Small intestine (tissue), 16 donors: ENCODE measurements at places on chromosomes 1 and 21. TPM values are rescaled to one million over a fixed set of nuclear protein-coding genes. Genes with fewer than 3 reads are reported as not detected.

The RPL11 gene
- polyA plus RNA-seq = 3,255 TPM

The BGLAP gene
- 0.48 TPM for polyA plus RNA-seq

The HAO2 gene
- polyA plus RNA-seq = 10.0 TPM

The HSD3B1 gene
- polyA plus RNA-seq = not detected

The FMO1 gene
- 236 TPM for polyA plus RNA-seq

The SCCPDH gene
- 35.1 TPM for polyA plus RNA-seq

The TSPAN2 gene
- not detected for polyA plus RNA-seq

DNA sequence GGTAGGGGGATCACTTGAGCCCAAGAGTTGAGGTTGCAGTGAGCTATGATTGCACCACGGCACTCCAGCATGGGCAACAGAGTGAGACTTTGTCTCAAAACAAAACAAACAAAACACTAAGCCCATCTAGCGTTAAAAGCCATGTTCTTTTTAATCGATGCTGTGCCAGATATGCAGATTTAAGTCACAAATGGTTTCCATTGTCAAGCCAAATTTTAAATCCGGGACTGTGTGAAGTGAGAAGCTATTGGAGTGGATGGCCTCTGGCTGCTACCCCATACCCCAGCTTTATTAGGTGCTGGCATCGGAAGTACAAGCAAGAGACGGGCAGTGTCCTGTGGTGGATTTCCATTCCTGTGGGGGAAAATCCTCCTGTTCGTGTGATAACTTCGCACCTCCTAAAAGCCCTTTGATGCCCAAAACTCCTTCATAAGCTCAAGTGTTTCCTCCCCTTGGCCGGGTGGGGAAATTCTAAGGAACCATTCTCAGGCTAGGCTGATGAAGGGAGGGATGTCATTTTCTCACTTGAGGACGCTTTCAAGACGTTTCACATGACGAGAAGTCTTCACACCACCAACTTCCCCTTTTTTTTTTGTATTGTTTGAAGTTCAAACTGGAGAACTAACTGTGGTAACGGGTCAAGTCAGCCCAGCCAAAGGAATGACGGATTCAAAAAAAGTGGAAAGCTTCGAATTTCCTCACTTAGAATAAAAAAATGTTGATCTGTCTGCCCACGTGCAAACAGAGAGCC is 140.8 kb downstream of the KAZN start:
- no peak overlapping the region for H3K4me3 ChIP-seq
- DNase-seq = no peak
- H3K27me3 ChIP-seq = no peaks in the 10 kb centered on the region
- no peak overlapping the region for H3K27ac ChIP-seq
- H3K4me1 ChIP-seq = no peaks in the 10 kb centered on the region

- DNase-seq = peak; percentile 45
- H3K27me3 ChIP-seq = no peaks in the 10 kb centered on the region
- H3K4me1 ChIP-seq = peaks cover 3% of the 10 kb centered on the region
- peak overlapping the region; percentile 64 for H3K4me3 ChIP-seq
- peak overlapping the region; percentile 76 for H3K27ac ChIP-seq
Measured at GRCh38 chr1:206470692-206471414, 577 bp downstream of the IKBKE start.

DNA sequence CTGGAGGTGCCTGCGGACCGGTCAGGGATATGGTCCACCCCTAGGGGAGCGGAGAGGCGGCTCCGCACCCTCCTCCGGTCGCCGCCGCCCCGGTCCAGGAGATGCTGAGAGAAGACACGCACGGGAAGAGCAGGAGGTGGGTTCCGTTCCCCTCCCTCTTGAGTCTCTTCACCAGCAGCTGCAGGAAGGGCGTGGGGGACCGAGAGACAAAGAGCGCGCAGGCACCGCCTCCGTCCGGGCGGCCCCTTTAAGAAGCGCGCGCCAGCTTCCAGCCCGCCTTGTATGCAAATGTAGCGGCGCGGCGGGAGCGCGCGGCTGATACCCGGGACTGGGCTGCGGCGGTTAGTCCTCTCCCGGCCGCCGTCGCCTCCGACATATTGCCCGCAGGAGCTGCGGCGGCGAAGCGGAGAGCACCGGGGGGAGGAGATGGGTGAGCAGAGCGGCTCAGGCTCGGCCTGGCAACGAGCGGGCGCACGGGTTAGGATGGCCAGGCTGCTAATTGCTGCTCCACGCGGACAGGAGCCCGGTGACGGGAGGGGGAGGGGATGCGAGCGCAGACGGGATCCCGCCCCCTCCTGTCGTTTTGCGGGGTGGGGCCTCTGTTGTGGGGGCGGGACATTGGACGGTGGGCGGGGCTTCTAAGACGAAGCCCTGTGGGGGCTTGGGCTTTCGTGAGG is at the start of gene TMEM39B:
Gene TMEM39B (plus strand): TSS at position 318 of the 677 bp plus-strand sequence. CDS start 109 bp downstream, at position 427.
- DNase-seq = peak; percentile 93
- H3K4me3 ChIP-seq = peak within 1 kb of the TSS; percentile 85
- no peaks in the 10 kb centered on the region for H3K27me3 ChIP-seq
- no peaks in the 10 kb centered on the region for H3K4me1 ChIP-seq

GRCh38 chr1:156279837-156280236 is 2.8 kb downstream of the SMG5 start:
- no peak for DNase-seq
- no peak overlapping the region for H3K4me3 ChIP-seq
- no peaks in the 10 kb centered on the region for H3K27me3 ChIP-seq

DNA sequence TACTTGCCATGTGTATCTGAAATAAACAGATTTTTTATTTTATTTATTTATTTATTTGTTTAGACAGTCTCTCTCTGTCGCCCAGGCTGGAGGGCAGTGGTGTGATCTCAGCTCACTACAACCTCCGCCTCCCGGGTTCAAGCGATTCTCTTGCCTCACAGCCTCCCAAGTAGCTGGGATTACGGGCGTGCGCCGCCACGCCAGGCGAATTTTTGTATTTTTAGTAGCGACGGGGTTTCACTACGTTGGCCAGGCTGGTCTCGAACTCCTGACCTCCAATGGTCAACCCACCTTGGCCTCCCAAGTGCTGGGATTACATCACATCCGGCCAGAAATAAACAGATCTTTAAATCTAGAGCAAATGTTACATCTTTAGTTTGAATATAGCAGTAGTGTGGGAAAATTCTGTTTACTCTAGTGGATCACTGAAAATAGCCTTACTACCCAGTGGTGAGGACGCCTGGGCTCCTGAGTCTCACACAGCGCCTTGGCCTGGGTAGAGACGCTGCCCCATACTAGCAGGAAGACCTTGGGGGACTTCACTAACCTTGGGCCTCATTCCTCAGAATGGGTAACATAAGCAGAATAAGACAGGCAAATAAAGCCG is 709 bp downstream of the GART start:
- no peak for DNase-seq
- no peaks in the 10 kb centered on the region for H3K27me3 ChIP-seq
- H3K4me3 ChIP-seq = peak overlapping the region; percentile 49
- H3K27ac ChIP-seq = peak overlapping the region; percentile 100

- DNase-seq = no peak
- no peaks in the 10 kb centered on the region for H3K4me1 ChIP-seq
- H3K27ac ChIP-seq = no peak overlapping the region
- no peak overlapping the region for H3K4me3 ChIP-seq
- peaks cover 40% of the 10 kb centered on the region for H3K36me3 ChIP-seq
Measured at GRCh38 chr1:43671626-43672330, 21.8 kb downstream of the KDM4A start.

DNA sequence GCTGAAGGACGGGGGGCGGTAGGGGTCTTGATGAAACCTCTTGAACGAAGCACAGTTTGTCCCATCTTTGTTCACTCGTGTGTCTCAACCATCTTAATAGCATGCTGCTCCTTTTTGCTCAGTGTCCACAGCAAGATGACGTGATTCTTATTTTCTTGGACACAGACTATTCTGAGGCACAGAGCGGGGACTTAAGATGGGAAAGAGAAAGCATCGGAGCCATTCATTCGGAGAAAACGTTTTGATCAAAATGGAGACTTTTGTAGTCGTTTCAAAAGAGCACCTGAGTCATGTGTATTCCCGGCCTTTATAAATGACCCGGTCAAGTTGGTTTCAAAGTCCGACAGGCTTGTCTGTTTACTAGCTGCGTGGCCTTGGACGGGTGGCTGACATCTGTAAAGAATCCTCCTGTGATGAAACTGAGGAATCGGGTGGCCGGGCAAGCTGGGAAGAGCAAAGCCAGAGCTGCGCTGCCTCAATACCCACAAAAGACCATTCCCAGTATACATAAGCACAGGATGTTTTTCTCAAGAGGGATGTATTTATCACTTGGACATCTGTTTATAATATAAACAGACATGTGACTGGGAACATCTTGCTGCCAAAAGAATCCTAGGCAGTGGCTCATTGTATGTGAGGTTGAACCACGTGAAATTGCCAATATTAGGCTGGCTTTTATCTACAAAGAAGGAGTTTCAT is 18.5 kb downstream of the ETS2 start:
- peaks cover 42% of the 10 kb centered on the region for H3K36me3 ChIP-seq
- H3K4me1 ChIP-seq = peaks cover 6% of the 10 kb centered on the region
- no peak overlapping the region for H3K4me3 ChIP-seq

DNA sequence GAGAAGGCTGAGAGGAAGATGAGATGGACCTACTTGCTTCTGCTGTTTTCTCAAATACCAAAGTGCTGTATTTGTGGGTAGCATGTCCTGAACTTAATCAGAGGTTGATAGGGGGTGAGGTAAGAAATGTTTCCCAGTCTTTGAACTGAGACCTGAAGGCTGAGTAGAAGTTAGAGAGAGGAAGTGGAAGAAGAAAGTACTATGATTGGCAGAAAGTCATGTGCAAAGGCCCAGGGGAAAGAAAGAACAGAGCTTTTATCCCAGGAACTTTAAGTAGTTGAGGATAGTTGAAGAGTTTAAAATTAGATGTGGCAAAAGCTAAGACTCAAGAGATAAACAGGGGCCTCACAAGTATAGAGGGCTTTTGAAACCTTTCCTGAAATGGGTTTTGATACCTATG is 15.5 kb upstream of the LIN9 start:
- no peaks in the 10 kb centered on the region for H3K4me1 ChIP-seq
- H3K27me3 ChIP-seq = no peaks in the 10 kb centered on the region
- H3K36me3 ChIP-seq = no peaks in the 10 kb centered on the region

- H3K27me3 ChIP-seq = no peaks in the 10 kb centered on the region
- no peaks in the 10 kb centered on the region for H3K4me1 ChIP-seq
- H3K27ac ChIP-seq = no peak overlapping the region
- H3K36me3 ChIP-seq = no peaks in the 10 kb centered on the region
Measured at GRCh38 chr1:79323239-79324025, 316.9 kb upstream of the ADGRL4 start.

GRCh38 chr1:103529746-103530145 is 4.2 kb downstream of the RNPC3 start:
- peaks cover 5% of the 10 kb centered on the region for H3K36me3 ChIP-seq
- H3K27me3 ChIP-seq = no peaks in the 10 kb centered on the region
- H3K4me1 ChIP-seq = peaks cover 4% of the 10 kb centered on the region
- DNase-seq = no peak

DNA sequence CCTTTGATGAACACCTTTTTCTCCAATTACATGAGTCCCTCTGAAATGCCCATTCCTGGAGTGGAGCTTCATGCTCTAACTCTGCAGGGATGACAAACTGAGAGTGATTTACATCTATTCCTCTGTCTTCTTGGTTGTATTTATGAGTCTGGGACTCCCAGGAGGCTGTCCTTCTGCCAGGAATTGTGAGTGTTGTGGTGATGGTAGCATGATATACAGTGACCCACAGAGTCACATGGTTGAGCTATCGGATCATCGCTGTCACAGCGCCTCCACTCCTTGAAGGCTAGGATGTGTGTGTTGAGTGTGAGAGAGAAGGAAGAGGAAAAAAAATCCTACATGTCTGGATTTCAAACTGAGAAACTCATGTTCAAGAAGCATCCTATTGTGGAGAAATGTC is 163.4 kb upstream of the CACNA1E start:
- no peak overlapping the region for H3K4me3 ChIP-seq
- no peak for DNase-seq
- H3K27me3 ChIP-seq = peaks cover 8% of the 10 kb centered on the region
- no peaks in the 10 kb centered on the region for H3K4me1 ChIP-seq
- no peak overlapping the region for H3K27ac ChIP-seq
- no peaks in the 10 kb centered on the region for H3K36me3 ChIP-seq

DNA sequence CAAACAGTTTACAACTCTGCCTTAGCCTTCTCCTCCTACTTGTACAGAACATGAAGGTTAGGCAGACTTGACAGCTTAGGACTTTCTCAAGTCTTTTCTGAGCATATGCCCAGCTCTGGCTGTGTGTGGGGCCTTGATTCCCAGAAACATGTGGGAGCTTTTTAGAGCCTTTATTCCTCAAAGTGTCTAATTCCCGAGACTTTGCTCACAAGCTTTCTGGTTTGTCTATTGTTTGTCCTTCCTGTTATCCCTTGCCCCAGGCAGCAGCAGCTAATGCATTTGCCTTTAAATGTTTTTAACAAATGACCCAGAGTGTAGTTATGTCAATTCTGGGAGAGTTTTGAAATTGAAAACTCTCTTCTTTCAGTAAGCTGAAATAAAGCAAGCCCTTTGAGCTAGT is 29.2 kb downstream of the ST7L start:
- no peaks in the 10 kb centered on the region for H3K4me1 ChIP-seq
- DNase-seq = no peak
- no peak overlapping the region for H3K4me3 ChIP-seq
- no peak overlapping the region for H3K27ac ChIP-seq
- no peaks in the 10 kb centered on the region for H3K27me3 ChIP-seq

DNA sequence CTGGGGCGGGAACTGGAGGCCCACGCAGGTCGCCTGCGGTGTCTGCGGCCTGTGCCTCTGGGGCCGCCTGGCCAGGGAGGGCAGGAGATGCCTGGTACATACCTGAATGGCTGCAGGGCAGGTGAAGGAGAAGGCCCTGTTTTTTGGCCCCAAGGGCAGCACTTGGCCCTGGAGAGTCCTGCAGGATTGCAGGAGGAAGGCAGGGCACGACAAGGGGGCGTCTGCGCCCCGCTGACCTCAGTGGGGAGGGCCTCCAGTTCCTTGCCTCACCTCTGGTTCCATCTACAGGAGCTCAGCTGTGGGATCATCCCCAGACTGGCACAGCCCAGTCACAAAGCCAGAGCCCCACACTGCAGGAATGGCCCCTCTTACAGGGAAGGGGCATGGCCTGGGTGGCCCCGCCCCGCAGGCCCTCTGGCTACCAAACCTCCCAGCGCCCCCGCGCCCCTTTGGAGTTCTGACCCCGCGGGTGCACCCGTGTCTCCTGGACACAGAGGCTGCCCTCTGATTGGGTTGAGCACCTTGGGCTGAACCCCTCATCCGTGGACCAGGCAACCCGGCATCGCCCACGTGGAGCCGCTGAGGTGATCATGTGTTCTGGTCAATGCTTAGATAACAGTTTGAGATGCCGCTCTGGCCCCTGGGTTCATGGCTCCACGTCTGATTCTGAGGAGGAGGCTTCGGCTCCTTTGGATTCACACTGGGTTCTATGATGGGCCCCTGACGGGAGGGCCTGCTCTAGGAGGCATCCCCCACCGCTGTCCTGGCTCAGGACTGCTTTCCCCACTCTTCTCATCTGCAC is 1.3 kb upstream of the PEX10 start:
- peaks cover 9% of the 10 kb centered on the region for H3K27me3 ChIP-seq
- peak overlapping the region; percentile 77 for H3K4me3 ChIP-seq
- no peaks in the 10 kb centered on the region for H3K36me3 ChIP-seq
- peak; percentile 31 for DNase-seq

- H3K4me3 ChIP-seq = no peak overlapping the region
- no peak overlapping the region for H3K27ac ChIP-seq
- H3K4me1 ChIP-seq = no peaks in the 10 kb centered on the region
- H3K36me3 ChIP-seq = no peaks in the 10 kb centered on the region
Measured at GRCh38 chr21:38712071-38712470, 93.7 kb upstream of the ETS2 start.
